Fibroblast of lung (primary cell): ENCODE measurements at places on chromosomes 5 and 9.
A peak's percentile ranks its signal among the peaks of the same experiment; 100 is the strongest.

GRCh38 chr5:270340-270739 lies 1.1 kb upstream of the PDCD6 start:
- DNase-seq = no peak

DNA sequence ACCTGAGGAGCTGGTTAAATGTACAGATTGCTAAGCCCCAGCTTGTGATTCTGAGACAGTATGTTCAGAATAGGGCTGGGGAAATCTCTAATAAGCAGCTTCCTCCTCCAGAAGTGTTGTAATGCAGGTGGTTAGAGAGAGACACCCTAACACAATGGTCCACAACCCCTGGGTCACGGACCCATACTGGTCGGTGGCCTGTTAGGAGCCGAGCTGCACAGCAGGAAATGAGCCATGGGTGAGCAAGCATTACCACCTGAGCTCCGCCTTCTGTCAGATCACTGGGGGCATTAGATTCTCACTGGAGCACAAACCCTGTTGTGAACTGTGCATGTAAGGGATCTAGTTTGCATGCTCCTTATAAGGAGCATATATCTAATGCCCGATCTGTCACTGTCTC lies 61.8 kb downstream of the SLC36A1 start:
- no peak for DNase-seq

- no peak for DNase-seq
These were observed 73.2 kb upstream of the NEURL1B start for GRCh38 chr5:172567843-172568242.

DNA sequence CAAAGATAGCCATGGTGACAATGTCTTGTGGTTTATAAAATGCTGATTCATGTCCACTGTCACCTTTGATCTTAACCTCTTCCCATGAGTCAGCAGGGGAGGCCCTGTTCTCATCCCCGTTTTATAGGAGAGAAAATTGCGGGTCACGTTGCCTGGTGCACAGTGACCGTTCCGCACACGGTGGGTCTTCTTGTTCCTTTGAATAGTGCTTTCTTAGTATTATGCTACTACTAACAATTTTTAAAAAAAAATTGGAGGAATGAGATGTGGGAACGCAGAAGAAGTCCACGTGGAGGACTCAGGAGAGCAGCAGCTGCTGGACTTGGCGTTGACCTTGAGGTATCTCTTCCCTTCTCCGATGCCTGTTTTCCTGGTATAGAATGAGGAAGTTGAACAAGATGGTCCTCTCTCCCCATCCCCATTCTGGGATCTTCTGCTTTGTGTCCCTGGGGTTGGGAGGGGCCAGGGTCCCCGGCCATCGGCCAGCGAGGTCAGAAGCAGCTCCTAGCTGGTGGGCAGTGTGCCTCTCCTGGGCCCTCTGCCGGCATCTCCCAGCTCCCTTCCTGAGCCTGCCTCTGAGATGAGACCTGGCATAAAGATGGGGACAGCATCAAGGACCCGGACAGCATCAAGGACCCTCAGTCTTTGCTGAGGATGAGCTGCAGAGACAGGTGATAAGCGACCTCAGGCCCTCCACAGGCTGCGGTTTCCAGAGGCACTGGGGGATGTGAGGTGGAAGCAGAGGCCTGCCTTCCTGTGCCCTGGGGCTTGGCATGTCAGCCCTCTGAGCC lies 143.9 kb downstream of the C9orf50 start:
- DNase-seq = no peak

- no peak for DNase-seq
These were observed 153.5 kb upstream of the TRPC7 start for GRCh38 chr5:136518814-136519213.

GRCh38 chr5:1476967-1477310 lies 31.7 kb upstream of the SLC6A3 start:
- no peak for DNase-seq

DNA sequence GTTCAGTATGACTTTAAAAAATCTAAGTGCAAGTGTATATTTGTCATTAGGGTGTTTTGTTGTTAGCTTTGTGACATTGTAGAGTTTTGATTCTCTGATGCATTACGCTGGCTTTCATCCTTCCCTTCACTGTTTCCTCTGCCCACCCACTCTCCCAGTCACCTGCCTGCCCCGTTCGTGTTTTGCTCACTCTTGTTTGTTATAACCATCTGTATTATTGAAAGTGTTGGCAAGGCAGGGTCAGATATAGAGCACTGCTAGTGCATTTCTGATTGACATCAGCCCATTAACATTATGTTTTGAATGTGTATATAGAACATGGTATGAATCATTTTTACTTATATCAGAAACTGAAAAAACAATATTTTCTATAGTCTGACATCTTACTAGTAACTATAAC lies 27.3 kb downstream of the SCGB3A1 start:
- no peak for DNase-seq

DNA sequence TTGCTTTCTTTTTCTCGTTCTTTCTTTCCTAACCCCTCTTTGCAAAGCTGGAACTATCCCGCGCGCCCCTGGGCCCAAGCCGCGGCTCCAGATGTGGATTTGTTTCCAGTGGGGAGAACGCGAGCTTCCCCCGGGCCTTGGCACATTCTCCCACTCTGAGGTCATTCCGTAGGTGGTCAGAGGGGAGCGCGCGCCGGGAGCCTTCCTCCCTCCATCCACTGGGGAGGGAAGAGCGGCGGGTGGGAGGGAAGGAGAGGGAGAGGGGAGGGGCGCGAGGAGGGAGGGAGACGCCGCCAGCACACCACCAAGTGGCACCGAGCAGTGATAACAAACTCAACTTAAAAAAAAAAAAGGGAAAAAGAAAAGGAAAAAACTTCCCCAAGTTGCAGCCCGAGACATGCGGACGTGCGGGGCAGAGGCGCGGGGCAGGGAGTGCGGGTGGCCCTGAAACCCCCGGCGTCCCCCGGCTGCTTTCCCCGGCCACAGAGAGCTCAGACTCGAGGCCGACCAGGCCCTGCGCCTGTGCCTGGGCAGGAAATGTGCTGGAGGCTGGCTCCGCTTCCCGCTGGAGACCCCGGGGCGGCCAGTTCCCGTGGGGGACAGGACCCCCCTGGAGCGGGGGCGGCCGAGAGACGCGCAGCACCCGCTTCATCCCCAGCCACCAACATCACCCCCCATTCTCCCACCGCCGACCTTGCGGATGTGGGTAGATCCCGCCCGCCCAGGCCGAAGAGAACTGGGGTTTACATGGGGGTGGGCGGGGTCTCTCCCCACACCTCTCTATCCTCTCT lies 3.1 kb downstream of the IER5L start:
- DNase-seq = peak; percentile 94

DNA sequence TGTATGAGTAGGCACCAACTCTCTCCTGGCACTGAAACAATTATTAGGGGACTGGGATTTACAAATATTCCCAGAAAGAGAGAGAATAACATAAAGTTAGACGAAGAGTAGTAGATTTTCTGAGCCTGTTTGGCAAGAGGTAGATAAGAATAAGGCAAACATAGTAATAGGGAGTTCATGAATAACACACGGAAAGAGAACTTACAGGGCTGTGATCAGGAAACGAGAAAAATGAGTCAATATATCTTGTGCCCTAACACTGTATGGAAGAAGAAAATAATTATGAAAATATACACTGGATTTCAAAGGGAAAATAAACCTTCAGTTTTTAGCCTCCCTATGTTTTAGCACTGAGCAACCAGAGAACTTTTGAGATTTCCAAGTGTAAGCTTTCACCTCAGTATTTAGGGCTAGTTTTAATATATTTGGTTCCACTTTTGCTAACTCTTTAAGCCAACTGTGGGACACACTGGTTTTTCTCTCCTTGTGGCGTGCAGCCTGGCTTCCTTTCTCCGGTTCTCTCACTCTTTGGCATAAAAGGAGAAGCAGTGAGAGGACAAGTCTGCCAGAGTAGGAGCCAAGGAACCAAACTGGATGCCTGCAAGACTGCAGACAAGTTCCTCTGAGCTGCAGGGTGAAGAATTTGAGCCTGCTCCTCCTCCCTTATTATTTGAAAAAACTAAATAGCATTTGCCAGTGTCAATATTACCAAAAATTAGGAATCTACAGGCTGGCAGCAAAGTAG lies 6.6 kb upstream of the KCNN2 start:
- no peak for DNase-seq

- DNase-seq = peak; percentile 29
These were observed 94.6 kb downstream of the ALDH1A1 start for GRCh38 chr9:72858089-72858912.

DNA sequence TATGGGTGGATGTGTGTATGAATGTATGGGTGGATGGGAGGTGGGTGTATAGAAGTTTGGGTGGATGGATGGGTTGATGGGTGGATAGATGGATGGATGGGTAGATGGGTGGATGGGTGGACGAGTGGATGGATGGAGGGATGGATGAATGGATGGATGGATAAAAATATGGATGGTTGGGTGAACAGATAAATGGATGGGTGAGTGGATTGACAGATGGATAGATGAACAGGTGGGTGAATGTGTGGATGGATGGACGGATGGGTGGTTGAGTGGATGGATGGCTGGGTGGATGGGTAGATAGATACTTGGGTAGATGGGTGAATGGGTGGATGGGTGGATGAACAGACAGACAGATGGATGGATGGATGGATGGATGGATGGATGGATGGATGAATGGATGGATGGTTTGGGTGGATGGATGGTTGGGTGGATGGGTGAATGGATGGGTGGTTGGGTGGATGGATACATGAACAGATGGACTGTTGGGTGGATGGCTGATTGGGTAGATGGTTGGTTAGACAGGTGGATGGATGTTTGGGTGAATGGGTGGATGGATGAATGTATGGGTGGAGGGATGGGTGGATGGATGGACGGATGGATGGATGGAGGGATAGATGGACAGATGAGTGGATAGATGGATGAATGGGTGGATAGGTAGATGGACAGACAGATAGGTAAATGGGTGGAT lies 166.8 kb downstream of the IRX2 start:
- DNase-seq = no peak

DNA sequence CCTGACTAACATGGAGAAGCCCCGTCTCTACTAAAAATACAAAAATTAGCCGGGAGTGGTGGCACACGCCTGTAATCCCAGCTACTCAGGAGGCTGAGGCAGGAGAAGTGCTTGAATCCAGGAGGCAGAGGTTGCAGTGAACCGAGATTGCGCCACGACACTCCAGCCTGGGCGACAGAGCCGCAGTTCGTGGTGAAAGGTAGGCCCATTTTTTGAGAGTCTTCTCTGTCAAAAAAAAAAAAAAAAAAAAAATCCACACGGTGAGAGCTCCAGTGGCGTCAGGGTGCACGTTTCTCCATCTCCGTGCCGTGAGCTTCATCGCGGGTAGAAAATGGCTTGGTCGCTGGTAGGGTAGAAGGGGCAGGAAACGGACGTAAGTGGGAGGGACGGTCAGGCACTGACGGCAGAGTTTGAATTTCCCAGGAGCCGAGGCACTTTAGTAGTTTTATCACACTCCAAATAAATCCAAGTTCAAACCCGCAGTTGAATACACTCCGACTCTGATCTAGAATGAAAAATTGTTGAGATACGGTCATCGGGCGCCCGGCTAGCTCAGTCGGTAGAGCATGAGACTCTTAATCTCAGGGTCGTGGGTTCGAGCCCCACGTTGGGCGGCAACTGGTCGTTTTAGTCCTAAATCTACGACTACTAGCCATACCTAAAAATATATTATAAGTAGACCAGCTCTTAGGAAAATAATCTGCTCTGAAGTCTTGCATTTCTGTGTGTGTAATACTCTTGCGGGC lies 2.4 kb upstream of the TRIM7 start:
- DNase-seq = peak; percentile 94

DNA sequence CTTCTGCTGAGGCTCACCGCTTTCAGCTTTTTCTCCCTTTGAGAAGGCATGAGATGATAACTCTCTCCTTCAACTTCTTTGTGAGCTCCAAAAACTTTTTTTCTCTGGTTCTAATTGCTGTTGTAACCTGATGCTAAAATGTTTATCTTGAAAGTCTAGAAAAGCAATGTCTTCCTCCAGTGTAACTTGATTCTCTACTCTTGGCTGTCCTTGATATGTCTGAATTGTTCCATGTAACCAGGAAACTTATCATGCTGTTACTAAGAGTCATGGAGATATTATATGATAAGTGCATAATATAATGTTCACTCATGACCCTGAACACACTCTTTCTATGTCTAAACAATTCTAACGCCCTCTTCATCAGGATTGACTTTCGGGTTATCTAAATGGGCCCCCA lies 128.0 kb upstream of the ABCA1 start:
- DNase-seq = peak; percentile 70

- DNase-seq = no peak
These were observed 112.2 kb upstream of the SHB start for GRCh38 chr9:38181232-38181631.

DNA sequence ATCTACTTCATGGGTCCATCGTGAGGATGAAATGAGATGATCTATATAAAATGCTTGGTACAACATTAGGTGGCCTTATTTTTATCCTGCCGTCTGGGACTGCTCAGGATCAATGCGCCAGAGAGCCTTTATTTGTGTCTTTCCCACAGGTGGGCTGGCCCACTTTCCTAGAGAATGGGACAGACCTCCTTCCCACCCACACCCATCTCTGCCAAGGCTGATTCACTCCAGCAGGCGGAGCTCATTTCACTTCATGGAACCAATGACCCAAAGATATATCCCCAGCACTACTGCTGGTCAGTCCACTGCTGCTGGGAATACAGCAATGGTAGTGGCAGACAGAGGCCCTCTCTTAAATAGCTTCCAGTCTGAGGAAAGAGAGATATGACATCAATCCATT lies 35.7 kb downstream of the TGFBI start:
- DNase-seq = peak; percentile 51

GRCh38 chr5:119426057-119426456 lies 26.2 kb upstream of the HSD17B4 start:
- no peak for DNase-seq

GRCh38 chr5:116454417-116454927 lies 120.2 kb downstream of the SEMA6A start:
- DNase-seq = peak; percentile 96

GRCh38 chr9:79357616-79358015 lies 214.1 kb upstream of the TLE4 start:
- no peak for DNase-seq

DNA sequence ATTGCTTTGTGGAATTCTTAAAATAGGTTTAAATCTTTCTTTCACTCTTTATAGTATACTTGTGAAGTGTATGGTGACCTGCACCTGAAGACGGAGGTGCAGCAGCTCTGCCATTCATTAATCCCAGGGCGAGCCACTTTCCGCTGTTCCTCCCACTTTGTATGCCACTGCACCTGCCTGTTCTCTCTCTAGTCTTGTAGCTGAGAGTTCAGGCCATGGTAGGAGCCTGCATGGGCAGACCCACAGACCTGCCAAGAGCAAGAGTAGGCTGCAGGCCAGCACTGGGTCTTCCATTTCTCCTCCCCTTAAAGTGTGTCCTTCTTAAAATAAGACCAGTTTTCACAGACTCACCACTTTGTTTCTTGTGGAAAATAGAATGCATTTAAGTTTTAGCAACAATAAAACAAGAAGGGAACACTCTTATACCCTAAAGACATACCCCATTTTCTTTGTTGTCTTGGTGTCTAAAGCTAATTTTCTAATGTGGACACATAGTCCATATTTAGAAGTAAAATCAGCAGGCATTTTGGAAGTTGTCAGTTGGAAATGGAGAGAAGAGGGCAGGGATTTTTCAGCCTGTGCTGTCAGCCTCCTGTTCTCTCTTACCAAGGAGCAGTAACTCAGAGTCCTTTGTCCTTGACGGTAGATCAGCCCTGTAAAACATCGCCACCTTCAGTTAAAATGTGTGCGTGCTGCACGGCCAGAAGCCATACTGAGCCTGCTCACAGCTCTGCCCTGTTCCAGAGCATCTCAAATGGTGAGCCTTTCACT lies 103.2 kb downstream of the SNCAIP start:
- DNase-seq = peak; percentile 83
